Aortic smooth muscle cell (primary cell): ENCODE measurements at places on chromosomes 5 and 9. TPM values are rescaled to one million over a fixed set of nuclear protein-coding genes. Genes with fewer than 3 reads are reported as not detected.

Gene SVEP1
- 3.5 and 4.4 TPM in 2 replicates for total RNA-seq

Gene SPAG8
- total RNA-seq = 1.7 TPM in 2 replicates

Gene FAM221B
- not detected in 2 replicates for total RNA-seq

Gene GHR
- 3.4 and 3.6 TPM in 2 replicates for total RNA-seq

Gene GABRA6
- not detected in 2 replicates for total RNA-seq

Gene RBM22
- 17.7 and 21.3 TPM in 2 replicates for total RNA-seq

Gene MAT2B
- 53.0 and 61.7 TPM in 2 replicates for total RNA-seq

Gene NLN
- total RNA-seq = 19.8 and 22.3 TPM in 2 replicates

Gene SMIM32
- total RNA-seq = not detected in 2 replicates

Gene PCSK1
- total RNA-seq = 0.81 and 2.2 TPM in 2 replicates

Gene ZNF454
- 1.1 and 1.6 TPM in 2 replicates for total RNA-seq

Gene IRX2
- total RNA-seq = 0.62 and 3.7 TPM in 2 replicates

Gene KIF4B
- under 0.01 TPM in 1 of 2 replicates, not detected in the other for total RNA-seq

Gene ORM2
- not detected in 2 replicates for total RNA-seq

Gene IFNA2
- total RNA-seq = not detected in 2 replicates

Gene RMND5B
- total RNA-seq = 25.6 and 28.8 TPM in 2 replicates

Gene TXNDC8
- not detected in 2 replicates for total RNA-seq

Gene PCSK5
- 7.1 and 9.4 TPM in 2 replicates for total RNA-seq

Gene TAF1L
- under 0.01 TPM in 2 replicates for total RNA-seq

Gene RANBP3L
- total RNA-seq = 0.13 and 0.31 TPM in 2 replicates

Gene RBM27
- total RNA-seq = 25.6 and 26.3 TPM in 2 replicates

Gene IFNA21
- total RNA-seq = not detected in 2 replicates

Gene SH3GL2
- total RNA-seq = 0.13 TPM in 1 of 2 replicates, not detected in the other

Gene RMRP
- total RNA-seq = 33,640 and 43,179 TPM in 2 replicates

Gene FABP6
- not detected in 2 replicates for total RNA-seq
